ENCODE measurements at places on chromosomes 5 and 9.

DNA sequence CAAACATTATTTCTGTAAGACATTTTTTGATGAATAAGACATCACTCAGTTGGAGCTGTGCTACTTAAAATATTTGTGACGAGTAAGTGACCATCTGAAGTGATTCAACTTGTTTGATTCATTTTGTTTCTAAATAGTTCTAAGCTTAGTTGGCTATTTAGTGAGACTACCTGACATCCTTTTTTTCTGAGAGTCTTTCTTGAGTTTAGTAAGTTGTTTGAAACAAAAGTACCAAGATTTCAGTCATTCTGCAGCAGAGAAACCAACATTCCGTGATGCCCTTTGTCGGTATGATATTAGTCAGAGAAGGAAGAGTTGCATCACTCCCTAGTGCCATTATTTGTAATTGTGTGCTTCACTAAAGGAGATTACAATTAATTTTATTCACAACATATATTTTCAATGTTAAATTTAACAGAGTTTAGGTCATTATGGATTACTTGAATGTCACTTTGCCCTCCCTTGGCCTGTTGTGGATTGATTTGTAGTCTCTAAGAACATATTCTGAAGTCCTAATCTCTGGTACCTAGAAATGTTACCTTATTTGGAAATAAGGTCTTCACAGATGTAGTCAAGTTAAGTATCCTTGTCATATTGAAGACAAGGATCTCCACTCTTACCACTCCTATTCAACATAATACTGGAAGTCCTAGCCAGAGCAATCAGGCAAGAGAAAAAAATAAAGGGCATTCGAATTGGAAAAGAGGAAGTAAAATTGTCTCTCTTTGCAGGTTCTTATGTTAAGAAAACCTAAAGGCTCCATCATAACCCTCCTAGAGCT lies 212.2 kb downstream of the PCSK1 start:
- no peak for DNase-seq

DNA sequence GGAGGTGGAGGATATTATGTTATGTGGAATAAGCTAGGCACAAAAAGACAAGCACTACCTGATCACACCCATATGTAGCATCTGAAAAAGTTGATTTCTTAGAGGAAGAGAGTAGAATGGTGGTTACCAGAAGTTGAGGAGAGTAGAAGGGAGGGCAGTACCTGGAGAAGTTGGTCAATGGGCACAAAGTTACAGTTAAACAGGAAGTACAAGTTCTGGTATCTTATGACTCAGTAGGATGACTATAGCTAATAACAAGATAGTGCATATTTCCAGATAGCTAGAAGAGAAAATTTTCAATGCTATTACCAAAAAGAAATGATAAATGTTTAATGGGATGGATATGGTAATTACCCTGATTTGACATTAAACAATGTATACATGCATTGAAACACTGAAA lies 686.7 kb downstream of the ISL1 start:
- no peak for DNase-seq

DNA sequence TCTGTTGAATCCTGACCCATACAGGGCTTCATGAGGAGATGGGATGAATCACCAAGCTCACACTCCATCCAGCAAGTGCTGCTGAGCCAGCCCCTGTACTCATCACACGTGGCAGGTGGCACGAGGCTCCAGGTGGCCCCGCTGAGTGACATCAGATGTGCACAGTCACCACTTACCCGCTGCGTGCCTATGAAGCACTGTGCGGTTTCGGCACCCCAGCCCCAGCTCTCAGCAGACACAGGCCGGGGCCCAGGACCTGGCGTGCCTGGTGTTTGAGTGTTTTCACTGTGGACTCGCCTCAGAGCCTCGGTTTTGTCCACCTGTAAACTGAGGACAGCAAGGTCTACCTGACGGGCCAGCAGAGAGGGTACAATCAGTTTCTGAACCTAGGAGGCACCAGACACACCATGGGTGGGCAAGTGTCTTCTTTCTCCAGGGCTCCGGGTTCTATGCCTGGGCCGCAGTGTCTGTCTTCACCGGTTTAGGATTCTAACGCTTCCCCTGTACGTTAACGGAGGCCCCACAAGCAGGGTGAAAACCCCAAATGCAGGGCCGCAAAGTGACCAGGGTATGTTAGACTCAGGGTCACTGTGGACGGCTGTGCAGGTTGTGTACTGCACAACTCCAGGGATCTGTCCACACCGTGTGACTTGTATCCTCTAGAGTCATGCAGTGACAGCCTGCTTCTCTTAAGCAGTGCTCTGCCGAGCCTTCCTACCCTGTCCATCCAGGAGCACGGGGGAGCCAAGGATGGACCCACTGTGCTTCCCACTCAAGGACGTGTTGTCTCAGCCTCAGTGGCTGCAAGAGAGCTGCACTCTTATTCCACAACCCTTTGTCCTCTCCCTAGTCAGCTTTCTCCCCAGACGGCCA lies 44.3 kb upstream of the COL5A1 start:
- DNase-seq, result no peak

- DNase-seq, result no peak
Observed at GRCh38 chr9:78443946-78444345, 147.0 kb downstream of the PSAT1 start.

DNA sequence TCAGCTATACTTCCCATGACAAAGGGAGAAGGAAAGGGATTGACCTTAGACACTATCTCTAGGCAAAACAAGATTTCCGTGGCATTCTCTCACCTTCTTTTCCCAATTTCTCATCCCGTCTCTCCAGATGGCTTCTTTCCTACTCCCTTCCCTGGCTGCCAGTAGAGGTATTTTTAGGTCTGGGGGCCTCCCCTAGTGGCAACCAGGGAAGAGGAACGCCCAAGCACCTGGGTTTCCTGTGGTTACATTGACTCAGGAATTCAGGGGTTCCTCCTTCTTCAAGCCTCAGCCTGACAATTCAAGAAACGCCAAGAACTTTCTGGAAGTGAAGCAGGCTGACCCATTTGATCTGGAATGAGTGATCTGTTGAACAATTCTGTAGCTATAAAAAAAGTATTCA lies 111.5 kb upstream of the OSMR start:
- DNase-seq, result no peak

GRCh38 chr9:7360513-7360912 lies 439.1 kb downstream of the DMAC1 start:
- DNase-seq, result no peak

DNA sequence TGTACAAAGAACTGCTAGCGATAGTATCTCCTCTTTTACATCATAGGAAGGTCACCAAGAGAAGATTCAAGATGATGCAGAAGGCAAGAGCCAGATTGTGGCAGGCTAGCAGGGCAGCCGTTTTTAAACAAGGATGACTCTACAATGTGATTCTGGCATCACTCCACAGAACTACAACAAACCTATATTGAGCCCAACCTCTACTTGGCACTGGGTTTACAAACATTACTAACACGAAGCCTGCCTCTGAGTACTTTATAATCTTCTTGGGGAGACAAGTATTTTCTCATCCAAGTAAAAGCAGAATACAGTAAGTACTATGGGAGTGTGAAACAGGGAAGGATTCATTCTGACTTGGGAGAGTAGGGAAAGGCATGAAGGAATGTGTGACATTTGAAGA lies 448.6 kb downstream of the ZNF608 start:
- DNase-seq, result no peak

DNA sequence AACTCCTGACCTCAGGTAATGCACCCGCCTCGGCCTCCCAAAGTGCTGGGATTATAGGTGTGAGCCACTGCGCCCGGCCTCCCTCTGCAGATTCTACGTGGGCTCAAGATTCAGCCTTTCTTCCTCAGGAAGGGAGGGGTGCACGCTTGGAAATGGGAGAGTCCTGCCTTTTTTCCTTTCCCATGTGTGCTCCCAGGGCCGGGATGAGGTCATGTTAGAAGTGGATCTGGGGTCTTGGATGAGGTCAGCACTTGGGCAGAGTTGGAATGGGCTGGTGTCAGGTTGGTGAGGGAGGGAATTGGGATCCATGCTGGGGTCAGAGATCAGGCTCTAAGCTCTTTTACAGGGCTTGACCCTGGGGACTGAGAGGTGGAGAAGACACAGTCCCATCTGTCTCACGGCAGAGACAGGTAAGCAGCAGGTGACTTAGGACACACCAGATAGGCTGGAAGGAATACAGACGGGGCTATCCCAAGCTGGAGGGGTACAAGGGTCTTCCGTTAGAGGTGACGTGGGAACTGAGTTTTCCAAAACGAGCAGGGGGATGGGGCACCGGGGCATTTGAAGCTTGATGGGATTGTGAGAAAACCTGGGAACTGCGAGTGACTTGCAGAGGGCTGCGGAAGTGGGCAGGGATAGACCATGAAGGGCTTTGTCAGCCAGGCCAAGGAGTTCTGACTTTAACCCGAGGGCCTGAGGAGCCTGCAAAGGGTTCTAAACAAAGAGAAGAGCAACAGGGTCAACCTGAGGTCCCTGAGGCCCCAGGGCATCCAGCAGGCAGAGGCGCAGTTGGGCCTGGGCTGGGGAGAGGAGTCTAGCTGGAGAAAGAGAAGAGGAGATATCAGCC lies 1.8 kb upstream of the AQP7 start:
- DNase-seq, result no peak

DNA sequence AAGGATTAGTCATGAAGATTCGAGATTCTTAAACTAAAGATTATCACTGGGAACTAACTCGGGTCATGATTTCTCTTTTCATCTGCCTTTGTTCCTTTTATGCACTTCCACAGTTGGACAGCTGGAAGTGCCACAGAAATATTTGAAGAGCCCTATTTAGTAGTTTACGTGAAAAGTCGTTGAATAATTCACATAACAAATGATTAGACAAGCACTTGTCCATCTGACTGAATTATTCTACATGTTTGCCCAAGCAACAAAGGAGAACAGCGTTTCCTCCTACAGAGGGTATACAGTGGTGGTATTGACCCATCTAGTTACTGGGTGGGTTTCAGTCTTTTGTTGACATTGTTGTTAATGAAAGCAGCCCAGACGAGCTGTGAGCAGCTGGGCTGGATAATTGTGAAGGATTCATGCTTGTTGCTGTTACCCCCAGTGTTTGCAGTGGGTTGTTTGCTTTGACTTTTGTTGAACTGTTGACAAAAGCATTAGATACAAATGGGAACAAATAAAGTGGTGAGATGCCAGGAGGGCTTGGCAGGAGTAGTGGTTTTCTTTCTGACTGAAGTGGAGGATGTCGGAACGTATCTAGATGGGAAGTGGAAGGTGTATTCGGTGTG lies 96.2 kb downstream of the TLE4 start:
- DNase-seq, result peak; percentile 94

- DNase-seq, result no peak
Observed at GRCh38 chr5:142894749-142895148, 124.6 kb downstream of the ARHGAP26 start.

DNA sequence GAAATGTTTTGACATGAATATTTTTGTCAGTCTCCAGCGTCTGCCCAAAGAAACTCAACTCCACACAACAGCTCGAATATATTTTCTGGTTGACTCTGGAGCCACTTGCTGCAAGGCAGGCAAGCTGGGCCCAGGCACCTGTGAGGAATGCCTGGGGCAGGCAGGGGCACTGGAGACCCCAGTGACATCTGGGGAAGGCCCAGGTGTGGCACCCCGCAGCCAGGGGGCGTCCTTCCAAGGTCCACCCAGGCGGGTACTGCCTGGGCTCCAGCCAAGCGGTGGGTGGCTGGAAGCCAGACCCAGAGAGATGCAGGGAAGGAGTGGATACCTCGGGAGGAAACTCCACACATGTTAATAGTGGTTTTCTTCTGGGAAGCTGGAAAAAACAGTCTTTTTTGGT lies 125.9 kb downstream of the PHF2 start:
- DNase-seq, result no peak

- DNase-seq, result no peak
Observed at GRCh38 chr5:86175224-86175623, 442.5 kb upstream of the COX7C start.

DNA sequence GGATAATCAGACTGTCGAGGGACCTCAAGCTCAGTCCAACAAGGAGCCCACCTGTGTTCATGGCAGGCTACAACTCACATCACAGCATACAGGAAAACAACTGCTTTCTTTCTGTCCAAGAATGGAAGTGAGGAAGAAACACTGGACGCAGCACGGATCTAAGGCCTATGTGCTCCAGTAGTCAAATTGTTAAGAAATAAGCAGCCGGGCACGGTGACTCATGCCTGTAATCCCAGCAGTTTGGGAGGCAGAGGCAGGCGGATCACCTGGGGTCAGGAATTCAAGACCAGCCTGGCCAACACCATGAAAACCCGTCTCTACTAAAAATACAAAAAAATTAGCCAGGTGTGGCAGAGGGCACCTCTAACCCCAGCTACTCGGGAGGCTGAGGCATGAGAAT lies 427.8 kb downstream of the BNC2 start:
- no peak for DNase-seq

- DNase-seq, result no peak
Observed at GRCh38 chr5:78895616-78896015, 89.5 kb downstream of the ARSB start.

DNA sequence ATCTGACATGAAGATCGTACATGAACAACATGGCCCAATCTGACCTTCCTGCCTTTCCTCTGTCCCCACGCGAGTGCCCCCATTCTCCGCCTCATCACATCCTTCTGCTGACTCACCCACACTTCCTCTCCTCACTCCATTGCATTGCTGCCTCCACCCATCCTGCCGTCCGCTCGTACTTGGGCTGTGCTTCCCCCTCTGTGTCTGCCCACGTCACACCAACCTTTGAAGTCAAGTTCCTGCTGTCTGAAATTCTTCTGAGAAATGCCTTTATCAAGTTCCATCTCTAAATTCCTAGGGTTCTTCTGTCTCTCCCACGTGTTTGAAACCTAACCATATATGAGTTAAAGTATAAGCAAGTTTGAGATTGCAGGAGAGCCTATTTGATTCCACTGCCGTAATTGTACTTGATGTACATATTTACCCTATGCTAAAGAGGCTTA lies 18.0 kb upstream of the STARD4 start:
- DNase-seq, result no peak

DNA sequence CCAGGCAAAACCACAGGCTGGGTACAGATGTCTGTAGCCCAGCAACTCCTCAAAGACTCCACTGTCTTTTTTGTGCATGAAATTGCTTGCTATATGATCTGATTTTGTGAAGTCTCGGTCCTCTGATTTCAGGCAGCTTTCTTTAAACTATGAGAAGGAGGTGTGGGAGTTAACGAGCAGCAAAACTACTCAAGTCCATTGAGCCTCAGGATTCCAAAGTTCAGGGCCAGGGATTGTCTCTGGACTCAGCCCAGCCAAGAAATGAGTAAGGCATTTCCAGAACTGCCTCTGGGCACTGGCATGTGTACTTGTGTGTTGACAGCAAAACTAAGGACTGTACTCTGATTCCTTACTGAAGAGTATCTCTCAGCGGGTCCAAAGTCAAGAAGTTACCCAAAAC lies 53.4 kb upstream of the GLIS3 start:
- DNase-seq, result no peak

- no peak for DNase-seq
Observed at GRCh38 chr9:137127301-137128157, 11.4 kb upstream of the GRIN1 start.

Data from NCI-H1930 (cell line).